ENCODE measurements at places on chromosomes 2 and 18.

GRCh38 chr2:120809151-120809550, 73.5 kb downstream of the GLI2 start:
- no peak overlapping the region for H3K27ac ChIP-seq
- H3K27me3 ChIP-seq, result 0 out of 2 replicates have a peak, but pooled peaks cover under 1% of the 10 kb centered on the region
- H3K4me1 ChIP-seq, result no peaks in the 10 kb centered on the region
- no peak overlapping the region for H3K4me3 ChIP-seq
- no peaks in the 10 kb centered on the region for H3K36me3 ChIP-seq

DNA sequence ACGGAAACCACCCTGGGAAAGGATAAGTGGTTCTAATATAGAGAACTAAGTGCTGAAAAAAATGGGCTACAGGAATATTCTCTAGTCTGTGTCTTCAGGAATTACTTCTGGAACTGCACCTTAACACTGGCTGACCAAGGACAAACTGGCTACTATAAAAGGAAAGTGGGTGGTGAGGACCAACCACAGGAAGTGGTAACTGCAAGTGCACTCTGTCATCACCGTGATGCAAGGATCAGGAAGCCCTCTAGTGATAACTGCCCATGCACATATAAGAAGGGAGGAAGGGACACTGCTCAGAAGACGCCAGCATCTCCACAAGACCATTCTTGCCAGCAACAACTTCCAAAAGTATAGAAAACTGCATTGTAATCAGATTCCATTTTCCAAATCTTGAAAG, 424.4 kb upstream of the RGPD4 start:
- H3K36me3 ChIP-seq, result no peaks in the 10 kb centered on the region
- H3K4me3 ChIP-seq, result no peak overlapping the region
- no peak overlapping the region for H3K27ac ChIP-seq
- no peak for DNase-seq
- H3K27me3 ChIP-seq, result no peaks in the 10 kb centered on the region
- H3K4me1 ChIP-seq, result no peaks in the 10 kb centered on the region

DNA sequence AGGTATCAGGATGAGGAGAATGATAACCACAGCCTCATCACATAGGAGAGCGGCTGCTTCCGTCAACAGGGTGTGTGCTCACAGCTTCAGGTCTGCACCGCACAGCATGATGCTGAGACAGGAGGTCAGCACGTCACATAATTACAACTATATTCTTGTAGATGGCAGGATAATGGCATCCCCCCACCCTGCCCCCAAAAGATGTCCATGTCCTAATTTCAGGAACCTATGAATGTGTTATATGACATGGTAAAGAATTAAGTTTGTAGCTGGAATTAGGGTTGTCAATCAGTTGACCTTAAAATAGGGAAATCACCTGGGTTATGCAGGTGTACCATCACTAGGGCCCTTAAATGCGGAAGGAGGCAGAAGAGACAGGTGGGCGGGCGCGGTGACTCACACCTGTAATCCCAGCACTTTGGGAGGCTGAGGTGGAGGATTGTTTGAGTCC, 73.9 kb downstream of the ARL4C start:
- H3K4me1 ChIP-seq, result peaks cover 61% of the 10 kb centered on the region
- no peaks in the 10 kb centered on the region for H3K36me3 ChIP-seq
- no peak overlapping the region for H3K4me3 ChIP-seq
- H3K27ac ChIP-seq, result peak overlapping the region; percentile 85
- no peak for DNase-seq

DNA sequence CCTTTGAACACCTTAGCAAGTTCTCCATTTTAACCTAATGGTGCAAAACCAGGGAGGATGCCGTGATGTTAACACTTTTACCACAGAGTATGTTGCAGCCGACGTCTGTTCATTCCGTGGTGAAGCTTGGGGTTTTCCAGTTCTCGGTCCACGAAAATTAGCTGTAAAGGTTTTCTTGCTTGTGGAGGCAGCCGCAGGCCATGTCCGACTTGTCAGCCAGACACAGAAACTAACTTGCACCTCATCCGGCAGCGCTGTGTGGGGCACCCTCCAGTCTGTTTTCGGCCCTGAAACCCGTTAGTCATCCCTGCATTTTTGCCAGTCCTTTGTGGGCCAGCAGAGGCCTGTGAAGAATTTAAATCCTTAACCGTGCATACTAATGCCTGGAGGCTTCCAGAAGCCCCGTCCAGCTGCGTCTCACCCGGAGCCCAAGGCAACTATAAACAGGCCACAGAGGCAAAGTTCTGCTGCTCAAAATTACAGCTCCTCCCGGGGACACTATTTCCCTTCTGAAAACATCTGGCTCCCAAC, 70.6 kb downstream of the SH3YL1 start:
- no peaks in the 10 kb centered on the region for H3K4me1 ChIP-seq
- no peaks in the 10 kb centered on the region for H3K27me3 ChIP-seq
- no peak overlapping the region for H3K27ac ChIP-seq
- H3K4me3 ChIP-seq, result no peak overlapping the region

GRCh38 chr2:26008851-26009566, 24.9 kb upstream of the RAB10 start:
- no peaks in the 10 kb centered on the region for H3K27me3 ChIP-seq
- no peak overlapping the region for H3K4me3 ChIP-seq
- no peak for DNase-seq
- peaks cover 37% of the 10 kb centered on the region for H3K4me1 ChIP-seq
- H3K27ac ChIP-seq, result peak overlapping the region; percentile 65

GRCh38 chr18:2758309-2758708, 88.5 kb upstream of the EMILIN2 start:
- H3K4me1 ChIP-seq, result peaks cover 6% of the 10 kb centered on the region
- no peak for DNase-seq
- 0 out of 2 replicates have a peak, but pooled peaks cover 1% of the 10 kb centered on the region for H3K36me3 ChIP-seq
- no peaks in the 10 kb centered on the region for H3K27me3 ChIP-seq
- no peak overlapping the region for H3K27ac ChIP-seq

- H3K36me3 ChIP-seq, result no peaks in the 10 kb centered on the region
- H3K27me3 ChIP-seq, result no peaks in the 10 kb centered on the region
- H3K27ac ChIP-seq, result no peak overlapping the region
- DNase-seq, result no peak
- H3K4me3 ChIP-seq, result no peak overlapping the region
- no peaks in the 10 kb centered on the region for H3K4me1 ChIP-seq
These were observed 117.2 kb downstream of the SH3RF3 start for GRCh38 chr2:109246176-109246575.

DNA sequence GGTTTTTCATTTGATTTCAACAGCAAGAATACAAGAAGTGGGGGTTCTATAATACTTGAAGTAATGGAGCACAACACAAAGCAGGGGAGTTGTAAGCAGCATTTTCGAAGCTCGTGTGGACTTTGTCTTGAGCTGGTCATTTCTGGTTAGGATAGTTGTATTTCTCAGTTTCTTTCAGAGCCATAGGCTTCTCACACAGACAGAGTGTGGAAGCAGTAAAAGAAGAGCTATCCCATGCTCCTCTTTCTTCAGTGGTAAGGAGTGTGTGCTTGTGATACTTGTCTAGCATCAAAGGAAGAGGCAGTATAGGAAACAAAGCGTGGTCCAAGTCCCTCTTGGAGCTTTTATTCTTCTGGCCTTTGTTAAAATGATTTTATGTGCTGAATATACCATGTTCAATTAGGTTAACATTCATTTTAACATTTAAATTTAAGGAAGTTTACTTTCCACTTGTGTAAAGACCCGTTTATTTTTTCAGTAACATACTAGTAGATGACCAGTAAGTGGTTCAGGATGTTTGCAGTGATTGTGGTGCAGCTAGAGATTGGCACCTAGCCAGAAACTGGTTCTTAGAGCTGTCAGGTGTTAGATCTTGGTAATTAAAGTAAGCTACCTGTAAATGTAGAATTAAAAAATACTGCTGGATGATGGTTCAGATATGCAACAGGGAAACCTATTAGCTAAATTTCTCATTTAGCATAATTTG, 14.6 kb downstream of the CCNYL1 start:
- H3K36me3 ChIP-seq, result no peaks in the 10 kb centered on the region
- peaks cover 28% of the 10 kb centered on the region for H3K4me1 ChIP-seq
- no peaks in the 10 kb centered on the region for H3K27me3 ChIP-seq

GRCh38 chr2:14633461-14634181, 1.1 kb downstream of the LRATD1 start:
- peaks cover 15% of the 10 kb centered on the region for H3K27me3 ChIP-seq
- no peak overlapping the region for H3K4me3 ChIP-seq
- no peak for DNase-seq
- H3K4me1 ChIP-seq, result peaks cover 20% of the 10 kb centered on the region

- H3K36me3 ChIP-seq, result no peaks in the 10 kb centered on the region
- H3K4me1 ChIP-seq, result no peaks in the 10 kb centered on the region
- no peak overlapping the region for H3K27ac ChIP-seq
- DNase-seq, result no peak
These were observed 65.0 kb downstream of the SLC39A10 start for GRCh38 chr2:195722075-195722474.

DNA sequence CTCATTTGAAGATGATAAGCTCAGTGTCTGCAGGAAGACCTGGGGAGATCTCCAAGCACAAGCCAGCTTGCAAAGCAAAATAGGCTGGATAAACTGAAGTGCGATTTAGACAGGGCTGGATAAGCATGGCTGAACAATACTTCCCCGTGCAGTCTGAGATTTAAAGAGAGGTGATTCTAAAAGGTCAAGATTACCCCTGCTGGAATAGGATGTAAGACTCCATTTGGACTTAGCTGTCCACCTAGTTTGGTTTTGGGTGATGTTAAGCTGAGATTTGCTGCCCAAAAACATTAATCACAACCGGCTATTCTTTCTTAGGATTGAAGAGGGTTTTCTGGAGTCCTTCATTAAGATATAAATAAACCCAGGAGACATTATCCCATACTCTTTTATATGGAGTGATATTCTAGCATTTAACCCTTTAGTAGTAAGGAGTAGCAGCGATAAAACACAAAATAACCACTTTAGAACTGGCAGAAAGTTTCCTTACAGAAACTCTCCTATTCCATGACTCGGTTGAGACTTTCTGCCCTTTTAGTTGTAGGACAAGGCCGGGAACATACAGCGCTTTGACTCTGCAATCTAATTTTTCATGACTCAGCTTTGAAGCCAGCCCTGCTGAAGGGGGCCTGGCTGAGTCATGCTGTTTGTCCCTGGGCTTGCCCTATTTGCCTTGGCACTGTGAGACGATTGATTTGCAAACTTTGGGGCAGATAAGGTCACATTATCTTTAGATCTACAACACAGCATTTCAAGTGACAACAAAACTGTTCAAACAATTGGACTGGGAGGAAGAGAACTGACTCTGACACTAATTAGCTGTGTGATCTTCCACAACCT, 238.2 kb downstream of the GCA start:
- H3K27me3 ChIP-seq, result no peaks in the 10 kb centered on the region
- H3K4me1 ChIP-seq, result peaks cover 46% of the 10 kb centered on the region
- DNase-seq, result peak; percentile 84
- H3K36me3 ChIP-seq, result no peaks in the 10 kb centered on the region

DNA sequence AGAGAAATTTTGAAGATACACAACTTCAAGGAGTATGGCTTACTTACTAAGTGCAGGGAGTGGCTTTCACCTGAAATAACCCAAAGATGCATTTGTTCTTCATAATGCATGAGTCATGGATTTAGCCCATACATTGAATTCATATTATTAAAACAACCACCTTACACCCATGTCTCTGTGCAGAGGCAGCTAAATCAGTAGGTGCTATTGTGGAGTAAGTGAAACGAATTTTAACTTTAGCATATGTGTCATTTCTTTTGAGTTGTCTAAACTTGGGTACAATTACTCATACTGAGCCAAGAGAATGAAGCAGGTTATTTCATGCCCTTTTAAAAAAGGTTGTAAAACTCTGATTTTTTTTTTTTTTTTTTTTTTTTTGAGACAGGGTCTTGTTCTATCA, 11.0 kb upstream of the ANKRD29 start:
- DNase-seq, result no peak
- H3K27ac ChIP-seq, result no peak overlapping the region

DNA sequence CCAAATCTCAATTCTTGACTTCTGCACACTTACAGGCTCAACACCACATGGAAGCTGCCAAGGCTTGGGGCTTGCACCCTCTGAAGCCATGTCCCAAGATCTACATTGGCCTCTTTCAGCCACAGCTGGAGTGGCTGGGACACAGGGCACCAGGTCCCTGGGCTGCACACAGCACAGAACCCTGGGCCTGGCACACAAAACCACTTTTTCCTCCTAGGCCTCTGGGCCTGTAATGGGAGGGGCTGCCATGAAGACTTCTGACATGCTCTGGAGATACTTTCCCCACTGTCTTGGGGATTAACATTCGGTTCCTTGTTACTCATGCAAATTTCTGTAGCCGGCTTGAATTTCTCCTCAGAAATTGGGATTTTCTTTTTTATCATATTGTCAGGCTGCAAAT, 29.9 kb downstream of the SP9 start:
- DNase-seq, result no peak
- H3K36me3 ChIP-seq, result no peaks in the 10 kb centered on the region
- no peak overlapping the region for H3K4me3 ChIP-seq
- H3K4me1 ChIP-seq, result no peaks in the 10 kb centered on the region

DNA sequence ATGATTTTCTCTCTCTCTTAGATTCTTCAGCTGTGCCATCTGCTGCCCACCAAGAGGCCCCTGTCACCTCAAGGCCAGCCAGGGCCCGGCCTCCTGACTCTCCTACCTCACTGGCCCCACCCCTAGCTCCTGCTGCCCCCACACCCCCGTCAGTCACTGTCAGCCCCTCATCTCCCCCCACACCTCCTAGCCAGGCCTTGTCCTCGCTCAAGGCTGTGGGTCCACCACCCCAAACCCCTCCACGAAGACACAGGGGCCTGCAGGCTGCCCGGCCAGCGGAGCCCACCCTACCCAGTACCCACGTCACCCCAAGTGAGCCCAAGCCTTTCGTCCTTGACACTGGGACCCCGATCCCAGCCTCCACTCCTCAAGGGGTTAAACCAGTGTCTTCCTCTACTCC, 9.4 kb upstream of the GMPPA start:
- H3K27ac ChIP-seq, result no peak overlapping the region
- H3K4me3 ChIP-seq, result no peak overlapping the region
- peaks cover 3% of the 10 kb centered on the region for H3K27me3 ChIP-seq
- peaks cover 8% of the 10 kb centered on the region for H3K4me1 ChIP-seq
- H3K36me3 ChIP-seq, result no peaks in the 10 kb centered on the region

- no peak overlapping the region for H3K27ac ChIP-seq
- no peak for DNase-seq
- H3K4me1 ChIP-seq, result no peaks in the 10 kb centered on the region
- H3K36me3 ChIP-seq, result no peaks in the 10 kb centered on the region
- no peak overlapping the region for H3K4me3 ChIP-seq
These were observed 102.9 kb downstream of the TPO start for GRCh38 chr2:1515986-1516797.

DNA sequence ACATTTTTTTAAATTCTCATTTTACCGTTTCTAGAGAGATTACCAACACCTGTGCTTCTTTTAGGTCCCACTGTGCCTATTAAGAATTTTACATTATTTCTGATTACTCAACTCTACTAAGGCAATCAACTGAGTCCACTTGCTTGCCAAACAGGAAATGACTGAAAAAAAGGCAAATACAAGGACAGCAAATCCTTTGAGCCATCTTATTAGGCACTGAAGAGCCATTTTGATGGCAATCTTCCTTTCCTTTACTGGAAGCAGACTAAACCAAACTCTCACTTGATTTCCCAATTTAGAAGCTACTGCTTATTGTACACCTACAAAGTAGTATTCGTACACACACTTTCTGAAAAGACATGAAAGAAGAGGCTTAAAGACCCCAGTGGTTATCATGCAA, 121.4 kb upstream of the COL3A1 start:
- H3K4me3 ChIP-seq, result no peak overlapping the region
- H3K27ac ChIP-seq, result no peak overlapping the region
- no peaks in the 10 kb centered on the region for H3K4me1 ChIP-seq
- no peak for DNase-seq
- H3K36me3 ChIP-seq, result no peaks in the 10 kb centered on the region

GRCh38 chr2:174053355-174054151, 88.4 kb upstream of the SP3 start:
- H3K4me3 ChIP-seq, result peak overlapping the region; percentile 36
- DNase-seq, result peak; percentile 55
- peaks cover 40% of the 10 kb centered on the region for H3K4me1 ChIP-seq
- H3K36me3 ChIP-seq, result no peaks in the 10 kb centered on the region
